ENCODE measurements at places on chromosomes 16 and 17. TPM values are rescaled to one million over a fixed set of nuclear protein-coding genes. Genes with fewer than 3 reads are reported as not detected.

Gene CCDC200
- polyA plus RNA-seq: 44.1 TPM

Gene AOC2
- 1.5 TPM for polyA plus RNA-seq

Gene SLC16A6
- polyA plus RNA-seq: 0.86 TPM

Gene ALDOA
- polyA plus RNA-seq: 449 TPM

Gene NFATC2IP
- polyA plus RNA-seq: 91.1 TPM

Gene FSCN2
- 1.7 TPM for polyA plus RNA-seq

Gene HSF4
- polyA plus RNA-seq: 1.5 TPM

Gene PRR15L
- 17.7 TPM for polyA plus RNA-seq

Gene TBC1D3I
- 0.57 TPM for polyA plus RNA-seq

Gene MT1A
- polyA plus RNA-seq: not detected

Gene SEZ6
- polyA plus RNA-seq: 0.63 TPM

Gene LAT
- polyA plus RNA-seq: 8.1 TPM

Gene AMDHD2
- polyA plus RNA-seq: 24.1 TPM

Gene KRT28
- not detected for polyA plus RNA-seq

Gene DPEP2
- 1.2 TPM for polyA plus RNA-seq

Gene SLX1B
- 8.1 TPM for polyA plus RNA-seq

Gene BICDL2
- 2.6 TPM for polyA plus RNA-seq

Gene ABCA8
- polyA plus RNA-seq: 1.1 TPM

Gene QPRT
- polyA plus RNA-seq: 148 TPM

Gene MAF
- polyA plus RNA-seq: 53.7 TPM

Gene KCTD2
- polyA plus RNA-seq: 30.4 TPM

Gene TAT
- 0.17 TPM for polyA plus RNA-seq

Gene CEP295NL
- 0.78 TPM for polyA plus RNA-seq

Gene TCAP
- polyA plus RNA-seq: 1.5 TPM

Gene PERCC1
- polyA plus RNA-seq: 0.20 TPM

Gene GCGR
- 9.2 TPM for polyA plus RNA-seq

Gene VAT1
- 113 TPM for polyA plus RNA-seq

Gene IGF2BP1
- polyA plus RNA-seq: 32.9 TPM
